ENCODE measurements at places on chromosomes 5 and 9.

DNA sequence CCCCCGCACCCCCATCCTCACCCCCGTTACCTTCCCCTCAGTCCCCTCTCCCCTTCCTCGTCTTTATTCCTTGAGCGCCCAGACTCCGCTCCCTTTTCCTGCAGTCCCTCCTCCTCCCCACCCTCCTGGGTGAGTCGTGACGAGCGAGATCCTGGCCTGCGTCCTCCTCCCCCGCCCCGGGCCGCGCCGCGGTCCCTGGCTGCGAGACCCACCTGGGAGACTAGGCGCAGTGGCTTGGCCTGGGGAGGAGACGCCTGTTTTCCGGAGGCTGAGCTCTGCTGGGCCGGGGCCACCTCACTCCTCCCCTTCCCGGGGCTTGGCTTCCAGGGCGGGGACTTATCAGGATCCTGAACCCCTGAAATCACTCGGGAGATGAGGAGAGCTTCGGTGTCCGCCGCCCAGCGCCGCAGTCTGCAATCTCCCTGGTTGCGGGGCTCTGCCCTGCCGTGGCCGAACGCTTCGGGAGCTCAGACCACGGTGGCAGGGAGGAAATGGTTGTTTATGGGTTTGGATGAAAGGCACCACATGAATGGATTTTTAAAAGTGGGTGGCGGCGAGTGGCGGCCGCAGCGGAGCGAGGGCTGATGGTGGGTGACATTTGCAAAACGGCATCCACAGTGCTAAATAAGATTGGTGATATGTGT, 984 bp downstream of the STXBP1 start:
- DNase-seq, result no peak

GRCh38 chr5:149302641-149303040, 31.0 kb downstream of the AFAP1L1 start:
- DNase-seq, result no peak

- DNase-seq, result no peak
These were observed 171.8 kb upstream of the S1PR3 start for GRCh38 chr9:88819476-88819875.

DNA sequence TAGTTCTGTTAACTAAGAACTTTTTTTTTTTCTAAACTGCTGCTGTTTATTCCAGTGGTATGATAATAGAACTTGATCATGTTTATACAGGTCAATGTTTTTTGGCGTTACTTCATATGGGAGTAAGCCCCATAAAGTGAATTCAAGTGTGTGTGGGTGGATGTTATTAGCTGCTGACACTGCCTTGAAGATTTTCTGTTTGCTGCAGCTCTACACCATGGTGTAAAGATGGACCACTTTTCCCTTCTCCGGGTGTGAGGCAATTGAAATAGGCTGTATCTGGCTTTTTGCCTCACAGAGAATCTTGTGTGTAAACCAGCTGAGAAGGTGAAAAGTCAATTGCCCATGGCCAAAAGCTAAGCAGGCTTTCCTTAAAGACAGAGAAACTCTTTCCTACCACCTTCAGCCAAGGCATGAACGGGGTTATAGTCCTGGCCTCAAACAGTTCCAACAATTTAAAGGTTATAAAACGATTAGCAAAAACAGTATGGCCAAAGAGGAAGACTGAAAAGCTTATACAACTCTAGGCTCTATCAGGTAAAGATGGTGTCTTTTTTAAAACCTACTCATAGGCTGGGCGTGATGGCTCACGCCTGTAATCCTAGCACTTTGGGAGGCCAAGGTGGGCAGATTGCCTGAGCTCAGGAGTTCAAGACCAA, 33.9 kb upstream of the ABCA1 start:
- no peak for DNase-seq

GRCh38 chr5:161676103-161676502, 9.4 kb upstream of the GABRA6 start:
- DNase-seq, result no peak

GRCh38 chr9:136937186-136938001, 7.1 kb downstream of the FBXW5 start:
- DNase-seq, result no peak

GRCh38 chr5:6961123-6961522, 247.9 kb downstream of the TENT4A start:
- DNase-seq, result no peak

DNA sequence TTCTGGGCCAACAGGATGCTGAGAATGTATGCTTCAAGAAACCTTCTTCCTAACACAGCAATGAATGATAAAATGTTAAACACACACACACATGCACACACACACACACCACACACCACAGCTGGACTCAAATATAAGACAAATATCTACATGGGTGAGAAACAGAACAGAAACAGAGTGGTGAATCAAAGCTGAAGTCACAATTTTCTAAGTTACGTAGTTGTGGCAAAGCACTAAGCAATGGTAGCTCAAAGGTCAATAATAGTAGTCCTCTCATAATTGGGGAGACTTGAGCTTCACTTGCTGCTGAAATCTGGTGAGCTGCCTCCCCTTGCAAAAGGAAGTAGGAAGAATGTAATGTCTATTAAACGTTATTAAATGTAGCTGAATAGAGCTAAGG, 33.7 kb upstream of the ITGA1 start:
- DNase-seq, result no peak

DNA sequence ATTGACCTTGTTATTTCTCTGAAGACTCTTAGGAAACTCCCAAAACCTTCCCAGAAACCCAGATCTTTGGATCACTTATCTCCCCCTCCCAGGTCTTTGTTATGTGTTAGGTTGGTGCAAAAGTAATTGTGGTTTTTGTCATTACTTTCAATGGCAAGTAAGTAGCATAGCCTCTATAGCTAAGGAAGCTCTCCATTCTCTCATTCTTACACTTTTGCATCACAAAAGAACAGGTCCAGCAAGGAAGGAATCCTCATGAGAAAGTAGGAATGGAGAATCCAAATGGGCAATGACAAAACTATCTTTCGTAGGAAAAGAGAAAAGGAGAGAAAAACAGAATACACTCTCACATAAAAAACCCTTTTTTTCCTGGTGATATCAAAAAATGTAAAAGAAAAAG, 81.3 kb upstream of the ELAVL2 start:
- DNase-seq, result no peak

DNA sequence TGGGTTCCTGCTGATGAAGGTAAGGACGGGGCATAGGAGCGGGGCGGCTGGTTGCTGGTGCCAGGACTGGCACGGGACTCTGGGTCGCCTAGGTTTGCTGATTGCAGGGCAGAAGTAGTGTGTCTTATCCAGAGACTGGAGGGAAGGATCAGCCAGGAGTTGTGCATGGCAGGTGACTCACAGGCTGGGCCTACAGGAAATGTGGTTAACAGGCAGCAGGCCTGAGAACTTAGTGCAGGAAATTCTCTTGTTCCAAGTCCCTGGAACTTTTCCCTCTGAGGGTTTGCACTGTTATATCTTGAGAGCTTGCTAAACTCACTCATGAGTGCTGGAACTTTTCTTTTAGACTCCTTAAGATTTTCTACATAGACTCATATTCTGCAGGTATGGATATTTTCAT, 95.1 kb downstream of the ANXA2R start:
- DNase-seq, result no peak

DNA sequence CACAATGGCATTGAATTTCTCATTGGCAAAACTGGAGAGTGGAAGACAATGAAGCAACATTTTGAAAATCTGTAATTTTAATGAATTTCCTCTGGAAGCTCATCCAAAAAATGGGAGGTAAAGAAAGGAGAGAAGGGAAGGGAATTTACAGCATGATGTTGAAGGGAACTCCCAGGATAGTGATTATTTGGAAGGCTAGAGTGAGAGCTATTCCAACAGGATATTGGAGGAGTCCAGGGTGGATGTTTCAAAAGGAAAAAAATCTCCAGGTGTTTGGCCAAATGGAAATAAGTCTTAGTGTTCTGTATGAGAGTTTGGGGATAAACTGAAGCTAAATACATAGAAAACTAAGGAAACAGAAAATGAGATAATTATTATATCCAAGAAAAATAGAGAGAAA, 106.2 kb downstream of the IZUMO3 start:
- no peak for DNase-seq

GRCh38 chr9:92616199-92616641, 53.7 kb downstream of the IPPK start:
- DNase-seq, result no peak

DNA sequence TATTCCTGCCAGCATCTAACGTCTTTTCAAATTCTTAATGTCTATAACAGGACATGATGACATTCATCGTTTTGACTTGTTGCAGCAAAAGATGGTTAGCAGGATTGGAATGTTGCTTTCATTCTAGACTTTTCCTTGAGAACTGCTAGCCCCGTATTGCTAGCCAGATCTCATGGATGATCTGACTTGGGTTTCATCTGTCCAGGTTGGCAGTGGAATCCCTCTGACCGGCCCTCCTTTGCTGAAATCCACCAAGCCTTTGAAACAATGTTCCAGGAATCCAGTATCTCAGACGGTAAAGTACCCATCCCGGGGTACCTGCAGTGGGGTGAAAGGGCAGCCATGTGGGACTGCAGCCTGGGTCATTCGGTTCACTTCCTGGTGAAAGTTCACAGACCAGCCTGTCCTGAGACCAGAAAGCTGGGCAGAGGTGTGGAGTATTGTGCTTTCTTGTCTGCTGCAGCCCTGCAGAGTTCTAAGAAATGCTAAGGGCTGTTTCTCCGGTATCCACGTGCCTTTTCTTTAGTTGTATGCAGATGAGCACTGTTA, 16.7 kb downstream of the QRFP start:
- DNase-seq, result no peak

- DNase-seq, result no peak
These were observed 37.2 kb downstream of the TRIM36 start for GRCh38 chr5:115132465-115132864.

DNA sequence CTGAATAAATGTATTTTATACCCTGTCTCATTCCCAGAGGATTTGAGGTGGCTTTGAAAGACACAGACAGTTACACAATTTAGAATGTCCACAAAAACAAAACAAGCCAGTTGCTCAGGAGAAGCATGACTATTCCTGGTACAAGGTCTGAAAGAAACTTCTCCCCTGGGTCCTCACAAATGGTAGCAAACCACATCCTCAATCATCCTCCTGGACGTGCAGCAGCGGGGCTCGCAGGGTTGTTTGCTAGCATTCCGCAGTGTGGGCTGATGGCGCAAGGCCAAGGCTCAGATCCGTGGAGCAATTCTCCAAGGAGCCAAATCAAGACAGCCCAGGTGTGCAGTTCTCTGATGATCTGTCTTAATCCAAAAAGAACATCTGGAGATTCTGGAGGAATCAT, 210.3 kb downstream of the ACTL7B start:
- DNase-seq, result no peak

DNA sequence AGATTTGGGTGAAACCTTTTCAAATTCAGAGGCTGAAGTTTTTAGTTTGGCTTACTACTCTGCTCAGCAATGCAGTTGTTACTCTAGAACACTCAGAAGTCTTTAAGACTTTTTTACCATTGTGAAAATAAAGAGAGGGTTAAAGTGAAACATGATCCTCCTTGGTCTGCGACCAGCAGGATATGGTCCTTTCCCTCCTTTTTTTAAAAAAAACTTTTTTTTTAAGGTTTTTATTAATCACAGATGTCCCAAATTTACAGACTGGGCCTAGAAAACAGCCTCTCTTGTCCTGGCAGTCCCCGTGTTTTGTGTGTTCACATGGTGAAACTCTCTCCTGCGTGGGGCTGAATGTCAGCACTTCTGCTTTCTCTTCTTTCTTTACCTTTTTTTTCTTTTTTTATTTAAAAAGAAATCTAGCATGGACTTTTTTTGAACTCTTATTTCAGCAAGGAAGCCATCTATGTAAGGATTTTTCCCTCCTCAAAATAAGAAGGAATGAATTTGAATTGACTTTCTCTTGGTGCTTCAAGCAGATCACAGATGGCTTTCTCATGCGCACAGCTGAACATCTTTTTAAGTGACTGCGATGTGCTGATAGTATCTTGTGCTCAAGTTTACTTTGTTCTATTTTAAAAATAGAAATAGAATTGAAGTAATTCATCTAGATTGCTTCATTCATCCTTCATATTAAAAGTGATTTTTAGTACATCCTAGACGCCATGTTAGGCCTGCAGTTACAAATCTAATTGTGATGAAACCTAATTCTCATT, 128.7 kb upstream of the OTULINL start:
- DNase-seq, result no peak

GRCh38 chr5:73605223-73606087, 20.5 kb upstream of the ARHGEF28 start:
- DNase-seq, result no peak

DNA sequence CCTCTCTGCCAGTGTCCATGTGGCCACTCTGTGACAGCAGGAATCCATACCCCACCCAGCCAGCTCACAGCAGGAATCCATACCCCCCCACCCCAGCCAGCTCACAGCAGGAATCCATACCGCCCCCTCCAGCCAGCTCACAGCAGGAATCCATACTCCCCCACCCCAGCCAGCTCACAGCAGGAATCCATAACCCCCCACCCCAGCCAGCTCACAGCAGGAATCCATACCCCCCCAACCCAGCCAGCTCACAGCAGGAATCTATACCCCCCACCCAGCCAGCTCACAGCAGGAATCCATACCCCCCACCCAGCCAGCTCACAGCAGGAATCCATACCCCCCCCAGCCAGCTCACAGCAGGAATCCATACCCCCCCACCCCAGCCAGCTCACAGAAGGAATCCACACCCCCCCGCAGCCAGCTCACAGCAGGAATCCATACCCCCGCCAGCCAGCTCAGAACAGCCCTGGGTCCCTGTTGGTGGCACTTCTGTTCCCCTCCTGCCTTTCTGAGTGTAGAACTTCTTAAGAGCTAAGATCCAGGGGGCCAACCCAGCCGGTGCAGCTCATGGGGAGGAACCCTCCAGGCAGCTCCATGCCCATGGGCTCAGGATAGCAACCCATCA, 8.4 kb upstream of the RXRA start:
- no peak for DNase-seq

DNA sequence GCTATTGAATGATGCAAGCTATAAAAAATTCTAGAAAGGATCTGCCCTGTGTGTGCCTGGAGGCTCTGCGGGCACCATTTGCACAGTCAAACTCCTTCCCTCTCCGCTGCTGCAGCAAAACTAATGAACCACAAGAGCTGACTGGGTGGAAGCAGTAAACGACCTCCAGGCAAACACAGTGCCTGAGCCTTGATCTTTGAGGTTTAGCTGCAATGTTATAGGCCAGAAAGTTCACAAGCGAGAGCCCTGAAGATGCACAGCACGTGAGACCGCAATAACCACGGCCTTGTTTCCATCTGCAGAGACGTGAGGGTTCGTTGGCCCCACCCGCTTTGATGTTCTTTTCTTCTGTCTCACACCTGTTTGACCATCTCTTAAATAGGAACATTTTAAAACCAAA, 69.2 kb upstream of the S1PR3 start:
- no peak for DNase-seq

GRCh38 chr5:138900281-138900965, 25.3 kb upstream of the LRRTM2 start:
- DNase-seq, result no peak

DNA sequence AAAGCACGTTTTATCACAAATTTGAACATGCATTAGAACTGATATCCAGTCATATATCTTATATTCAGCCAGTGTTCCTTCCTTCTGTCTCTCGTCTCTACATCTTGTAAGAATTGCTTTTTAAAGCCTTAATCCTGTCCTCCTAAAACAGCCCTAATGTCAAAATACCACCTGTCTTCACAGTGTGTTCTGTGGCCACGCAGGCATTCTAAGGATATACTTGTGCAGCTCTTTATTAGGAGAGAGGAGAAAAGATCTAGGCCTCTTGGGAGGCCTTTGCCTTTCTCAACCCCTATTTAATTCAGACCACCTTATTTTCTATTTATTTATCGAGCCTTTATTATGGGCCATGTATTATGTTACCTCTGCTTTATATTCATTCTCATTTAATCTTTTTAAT, 78.3 kb downstream of the MAN2A1 start:
- DNase-seq, result no peak

Measured in hematopoietic multipotent progenitor cell treated with erythropoietin and hydrocortisone succinate and interleukin-3 and kit ligand, for 15 days (in vitro differentiated cells).